ENCODE measurements at places on chromosomes 4 and X.

- DNase-seq: no peak
Measured at GRCh38 chrX:123905332-123905731, 45.5 kb downstream of the XIAP start.

- no peak for DNase-seq
Measured at GRCh38 chr4:133775469-133775868, 426.1 kb downstream of the PABPC4L start.

- no peak for DNase-seq
Measured at GRCh38 chrX:21412029-21412428, 37.8 kb downstream of the CNKSR2 start.

DNA sequence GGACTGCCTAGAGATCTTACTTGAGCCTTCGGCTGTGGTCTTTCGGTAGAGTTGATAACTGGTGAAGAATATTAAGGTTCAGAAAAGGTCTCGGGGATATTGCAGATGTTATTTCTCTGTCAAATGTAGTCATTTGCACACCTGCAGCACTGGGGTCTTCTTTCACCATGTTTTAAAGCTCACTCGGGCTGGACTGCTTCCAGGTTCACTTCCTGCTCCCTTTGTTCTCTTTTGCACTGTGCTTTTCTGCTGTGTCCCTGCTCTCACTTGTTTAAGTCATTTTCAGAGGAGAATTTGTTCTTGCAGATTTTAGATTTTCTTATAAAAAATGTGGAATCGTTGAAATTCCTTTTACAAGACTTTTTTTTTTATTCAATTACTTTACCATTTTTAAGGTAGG lies 68.5 kb downstream of the BMPR1B start:
- DNase-seq: no peak

DNA sequence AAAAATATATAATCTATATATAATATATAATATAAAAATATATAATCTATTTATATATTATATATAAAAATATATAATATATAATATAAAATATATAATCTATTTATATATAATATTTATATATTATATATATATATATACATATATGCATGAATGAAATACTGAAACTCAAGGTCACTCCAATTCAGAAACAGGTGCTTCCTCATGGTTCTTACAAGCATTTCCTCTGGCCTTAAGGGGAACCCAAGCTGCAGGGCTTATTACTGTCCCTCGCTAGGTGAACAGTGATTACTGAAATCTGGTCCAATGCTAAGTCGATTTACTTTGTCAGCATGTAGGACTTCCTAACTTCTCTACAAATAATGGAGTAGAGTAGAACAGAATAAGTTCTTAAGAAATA lies 174.3 kb downstream of the GPM6A start:
- no peak for DNase-seq

- DNase-seq: no peak
Measured at GRCh38 chrX:9775930-9776329, 10.3 kb upstream of the GPR143 start.

DNA sequence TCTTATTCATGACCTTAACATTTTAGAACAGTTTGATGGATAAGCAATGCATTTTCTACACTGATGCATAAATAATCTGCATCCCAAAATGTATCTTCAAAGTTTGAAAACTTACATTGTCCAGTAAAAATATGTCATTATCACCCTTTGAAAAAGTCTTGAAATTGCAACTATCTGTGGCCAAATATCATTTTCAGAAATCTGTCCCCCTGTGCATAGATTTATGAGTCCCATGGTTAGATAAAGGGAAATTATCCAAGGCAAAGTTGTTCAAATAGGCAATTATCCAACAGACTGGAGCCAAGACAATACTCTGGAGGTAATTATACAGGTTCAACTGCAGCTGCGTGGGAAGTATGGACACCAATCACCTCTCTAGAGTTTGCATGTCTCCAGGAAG lies 182.5 kb upstream of the INTU start:
- no peak for DNase-seq

DNA sequence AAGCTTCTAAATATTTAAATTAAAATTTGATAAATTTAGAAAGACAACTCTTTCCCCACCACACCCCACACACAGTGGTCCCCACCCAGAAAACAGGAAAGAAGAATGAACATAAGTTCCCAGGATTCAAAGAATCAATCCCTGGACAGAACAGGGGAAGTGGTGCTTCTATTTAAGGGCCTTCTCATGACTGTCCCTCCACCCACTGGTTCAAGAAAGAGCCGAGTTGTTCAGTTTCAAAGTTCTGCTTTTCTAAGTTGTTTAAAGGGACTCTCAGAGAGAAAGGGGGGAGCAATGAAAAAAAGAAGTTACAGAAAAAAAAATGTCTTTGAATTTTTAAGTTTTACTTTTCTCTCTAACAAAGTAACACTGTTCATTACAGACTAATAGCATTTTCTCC lies 195.8 kb downstream of the PDGFC start:
- DNase-seq: no peak

- DNase-seq: no peak
Measured at GRCh38 chr4:53804719-53805118, 213.4 kb upstream of the LNX1 start.

DNA sequence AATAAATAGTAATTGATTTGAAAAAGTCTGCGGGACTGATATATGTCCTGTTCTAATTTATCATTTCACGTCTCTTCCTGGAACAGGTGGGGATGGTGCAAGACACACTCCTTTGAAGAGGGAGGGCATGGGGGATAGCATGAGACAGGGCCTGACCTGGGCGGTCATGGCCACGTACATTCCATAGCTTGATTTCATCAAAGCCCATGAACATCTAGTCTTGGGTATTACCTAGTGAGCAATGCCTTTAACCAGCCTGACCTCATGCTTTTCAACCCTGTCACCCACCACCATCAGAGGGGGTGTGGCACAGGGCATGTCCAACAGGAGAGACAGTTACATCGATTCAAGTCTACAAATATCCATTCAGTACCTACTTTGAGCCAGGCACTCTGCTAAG lies 52.3 kb upstream of the HOPX start:
- no peak for DNase-seq

DNA sequence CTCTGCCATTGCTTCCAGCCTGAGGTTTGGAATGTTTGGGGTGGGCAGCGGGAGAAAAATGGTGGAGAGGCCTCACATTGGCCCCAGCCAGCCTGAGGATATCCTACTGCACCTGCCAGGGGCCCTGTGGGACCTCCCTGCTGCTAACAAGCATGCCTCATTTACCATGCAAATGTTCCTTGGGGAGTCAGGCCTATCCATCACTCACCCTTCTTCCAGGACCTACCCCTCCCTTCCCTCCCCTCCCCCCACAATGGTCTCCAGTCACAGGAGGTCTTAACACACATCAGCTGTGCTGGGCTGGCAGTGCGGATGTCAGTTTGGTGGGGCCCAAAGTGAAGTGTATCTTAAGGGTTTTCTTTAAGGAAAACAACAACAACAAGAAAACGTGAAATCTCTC lies 139.2 kb downstream of the SHOX start:
- DNase-seq: no peak

- DNase-seq: no peak
Measured at GRCh38 chr4:181701214-181701613, 542.0 kb upstream of the TENM3 start.

- DNase-seq: no peak
Measured at GRCh38 chr4:139684351-139684750, 18.7 kb downstream of the MGST2 start.

DNA sequence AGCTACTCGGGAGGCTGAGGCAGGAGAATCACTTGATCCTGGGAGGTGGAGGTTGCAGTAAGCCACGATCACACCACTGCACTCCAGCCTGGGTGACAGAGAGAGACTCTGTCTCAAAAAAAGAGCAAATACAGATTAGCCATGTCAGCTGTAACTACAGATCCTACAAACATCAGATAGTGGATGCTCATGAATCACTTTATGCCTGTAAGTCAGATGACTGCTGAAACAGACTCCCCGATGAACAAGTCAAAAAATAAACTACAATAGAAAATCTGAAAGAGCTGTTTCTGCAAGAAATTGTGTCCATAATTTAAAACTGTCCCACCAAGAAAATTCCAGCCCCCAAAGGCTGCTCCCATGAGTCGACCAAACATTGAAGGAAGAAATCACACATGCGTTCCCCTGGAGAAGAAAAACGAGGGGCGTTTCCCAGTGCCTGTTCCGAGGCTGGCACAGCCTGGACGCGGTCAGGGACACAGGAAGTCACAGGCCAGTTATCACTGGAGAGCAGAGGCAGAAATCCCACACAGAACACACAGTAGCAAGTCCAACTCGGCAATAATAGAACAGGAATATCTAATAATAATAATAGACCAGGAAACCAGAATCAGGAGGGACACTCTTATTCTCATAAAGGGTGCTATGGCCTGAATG lies 30.0 kb upstream of the GTPBP6 start:
- DNase-seq: no peak

DNA sequence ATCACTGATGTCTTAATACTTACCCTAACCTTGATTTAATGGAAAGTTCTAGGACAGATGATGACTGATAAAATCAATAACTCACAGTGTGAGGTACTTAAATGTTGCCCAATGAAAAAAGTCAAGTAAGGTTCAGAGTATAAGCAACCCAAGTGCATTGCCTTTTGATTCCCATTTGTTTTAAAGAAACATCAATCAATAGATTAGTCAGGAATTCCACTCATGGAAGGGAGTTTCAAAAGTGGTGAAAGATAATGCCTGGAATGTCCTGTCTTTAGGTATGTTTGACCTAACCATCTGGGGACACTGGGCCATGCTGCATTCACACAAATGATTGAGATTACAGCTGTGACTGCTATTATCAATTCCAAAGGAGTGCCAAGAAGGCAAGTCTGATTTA lies 259.7 kb downstream of the PPARGC1A start:
- DNase-seq: no peak

DNA sequence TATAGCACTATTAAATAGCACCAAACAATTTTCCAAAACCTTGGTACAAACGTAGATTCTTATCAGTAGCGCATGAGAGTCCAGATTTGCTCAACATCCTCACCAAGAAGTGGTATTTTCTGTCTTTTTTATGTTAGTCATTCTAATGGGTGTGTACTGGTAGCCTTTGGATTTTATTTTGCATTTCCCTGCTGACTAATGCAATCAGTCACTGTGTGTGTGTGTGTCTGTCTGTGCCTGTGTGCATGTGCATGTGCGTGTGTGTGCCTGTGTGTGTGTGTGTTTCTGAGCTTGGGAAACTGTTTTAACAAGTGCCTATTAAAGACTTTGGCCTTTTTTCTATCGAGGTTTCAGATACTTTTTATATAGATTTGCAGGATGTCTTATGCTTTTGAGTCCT lies 82.2 kb upstream of the MAGEA10 start:
- no peak for DNase-seq

- no peak for DNase-seq
Measured at GRCh38 chrX:87679849-87680248, 162.2 kb downstream of the KLHL4 start.

DNA sequence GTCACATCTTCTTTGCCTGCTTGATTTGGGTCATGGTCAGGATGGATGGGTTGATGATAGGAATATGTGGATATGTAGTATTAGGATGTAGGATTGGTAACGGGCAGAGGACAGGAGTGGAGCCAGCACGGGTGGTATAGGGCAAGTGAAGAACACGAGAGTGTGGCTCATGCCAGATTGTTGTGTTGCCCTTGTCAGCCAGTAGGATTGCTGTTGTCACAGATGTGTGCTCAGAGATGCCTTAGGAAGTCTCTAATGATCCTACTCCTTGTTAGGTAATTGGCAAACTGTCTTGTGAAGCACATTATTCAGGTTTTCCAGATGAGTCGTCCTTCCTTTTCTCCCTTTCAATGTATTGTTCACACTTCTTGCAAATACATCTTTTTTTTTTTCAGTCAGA lies 5.5 kb downstream of the ATP10D start:
- DNase-seq: peak; percentile 26

GRCh38 chr4:18676526-18676915 lies 655.0 kb upstream of the LCORL start:
- no peak for DNase-seq

DNA sequence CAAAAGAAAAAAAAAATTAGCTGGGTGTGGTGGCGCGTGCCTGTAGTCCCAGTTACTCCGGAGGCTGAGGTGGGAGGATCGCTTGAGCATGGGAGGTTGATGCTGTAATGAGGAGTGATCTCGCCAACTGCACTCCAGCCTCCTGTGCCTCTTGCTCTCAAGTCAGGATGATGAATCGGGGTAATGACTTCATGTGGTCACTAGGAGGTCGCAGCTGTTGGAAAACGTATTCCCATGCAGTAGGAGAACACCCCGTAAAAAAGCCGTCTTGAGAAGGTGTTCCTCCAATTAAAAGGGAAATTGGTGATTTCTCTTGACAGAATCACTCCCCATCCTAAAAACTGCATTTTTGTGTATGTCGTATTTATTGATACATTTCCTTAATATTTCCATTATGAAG lies 2.2 kb downstream of the CCNB3 start:
- no peak for DNase-seq

- DNase-seq: no peak
Measured at GRCh38 chr4:87236861-87237260, 16.4 kb upstream of the KLHL8 start.

GRCh38 chrX:652341-652741 lies 21.8 kb downstream of the SHOX start:
- no peak for DNase-seq

GRCh38 chr4:74320559-74321118 lies 12.4 kb downstream of the EPGN start:
- peak; percentile 26 for DNase-seq

DNA sequence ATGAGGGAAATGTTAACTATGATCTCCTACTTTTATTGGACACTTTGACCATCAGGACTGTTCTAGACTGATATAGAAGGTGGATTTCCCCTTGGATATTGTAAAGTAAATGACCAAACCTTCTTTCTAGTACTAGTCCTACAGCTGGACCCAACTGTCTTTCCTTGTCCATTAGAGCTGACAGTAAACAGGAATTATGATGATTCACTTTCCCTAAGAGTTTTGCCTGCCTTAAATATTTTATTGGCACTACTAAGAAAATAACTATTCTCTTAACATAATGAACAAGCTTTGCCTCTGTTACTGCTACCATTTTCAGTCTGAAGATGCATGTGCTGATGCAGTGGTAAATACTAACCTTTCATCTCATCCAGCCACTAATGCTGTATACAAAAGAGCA lies 915.4 kb downstream of the CENPC start:
- no peak for DNase-seq

DNA sequence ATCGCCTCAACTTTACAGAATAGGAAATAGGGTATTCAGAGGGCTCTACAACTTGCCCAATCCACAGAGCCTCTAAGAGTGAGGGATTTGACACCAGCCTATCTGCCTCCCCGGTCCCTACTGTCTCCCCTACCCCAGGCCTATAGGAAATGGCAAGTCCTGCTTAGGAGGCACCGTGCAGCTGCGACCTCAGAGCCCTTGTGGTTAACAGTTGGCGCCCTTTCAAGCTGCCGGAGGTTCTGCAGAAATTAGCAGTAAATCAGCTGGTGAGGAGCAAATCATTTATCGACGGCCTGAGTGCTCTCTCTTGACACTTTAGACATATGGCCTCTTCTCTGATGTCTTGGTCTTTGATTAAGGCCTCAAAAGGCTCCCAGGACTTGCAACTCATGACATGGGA lies 96.9 kb downstream of the CLNK start:
- DNase-seq: peak; percentile 37
